ENCODE measurements at places on chromosomes 13 and 19. TPM values are rescaled to one million over a fixed set of nuclear protein-coding genes. Genes with fewer than 3 reads are reported as not detected.

GRCh38 chr19:37537391-37537947, 30.7 kb downstream of the ZNF793 start:
- DNase-seq = no peak

Gene PSG7
- total RNA-seq = not detected

Gene MYPOP
- total RNA-seq = 8.9 TPM

GRCh38 chr19:7515645-7516151, at the start of gene ZNF358:
Gene ZNF358 (plus strand): TSS chr19:7516103. CDS start chr19:7519243, 3,140 bp downstream.
- DNase-seq = peak; percentile 79

- DNase-seq = no peak
Measured at GRCh38 chr13:113990321-113990837, 16.5 kb upstream of the C13orf46 start.

DNA sequence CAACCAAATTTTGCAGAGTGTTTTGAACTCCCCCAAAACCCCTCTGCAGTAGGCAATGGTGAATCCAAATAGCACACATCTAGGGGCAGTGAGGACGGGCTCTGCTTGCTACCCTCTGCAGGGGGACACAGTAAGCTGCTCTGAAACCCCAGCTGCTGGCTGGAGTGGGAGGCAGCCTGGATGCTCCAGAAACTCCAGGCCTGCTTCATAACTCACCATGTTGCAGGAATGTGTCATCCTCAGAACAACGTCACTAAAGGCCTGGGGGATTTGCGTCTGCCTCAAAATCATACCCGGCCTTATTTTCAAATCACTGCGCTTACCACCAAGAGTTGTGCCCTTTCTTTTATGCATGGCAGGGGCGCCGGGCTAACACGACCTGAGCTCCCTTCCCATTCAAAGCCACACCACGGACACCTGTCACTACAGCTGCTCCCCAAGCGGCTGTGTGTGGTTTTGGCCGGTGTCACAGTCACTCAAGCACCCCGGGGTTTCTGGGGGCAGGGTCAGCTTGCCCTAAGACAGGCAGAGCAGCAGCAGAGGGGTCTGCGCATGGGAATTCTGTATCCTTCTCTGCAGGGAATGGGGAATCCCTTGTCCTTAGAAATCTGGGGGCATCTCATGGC, 93.9 kb downstream of the TSHZ3 start:
- no peak for DNase-seq

DNA sequence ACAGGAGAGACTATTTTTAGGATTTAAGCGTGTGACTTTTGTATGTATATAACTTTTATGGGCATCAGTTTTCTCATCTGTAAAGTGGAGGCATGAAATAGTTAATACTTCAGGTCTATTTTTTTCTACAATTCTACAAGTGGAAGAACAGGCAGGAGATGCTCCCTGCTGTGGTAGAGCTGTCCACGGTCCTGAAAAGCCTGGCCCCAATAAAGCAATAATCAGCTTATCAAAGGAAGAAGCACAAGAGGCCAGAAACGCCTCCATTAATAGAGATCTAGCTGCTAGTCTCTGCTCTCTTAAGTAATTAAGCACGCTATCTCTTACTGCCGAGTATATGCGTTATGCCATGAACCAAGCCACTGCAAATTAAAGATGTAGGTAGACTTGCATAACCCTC, 28.0 kb upstream of the WASF3 start:
- peak; percentile 46 for DNase-seq

GRCh38 chr19:6987850-6988249, 33.4 kb downstream of the MBD3L2B start:
- DNase-seq = no peak

Gene TSHZ3
- 1.3 TPM for total RNA-seq

DNA sequence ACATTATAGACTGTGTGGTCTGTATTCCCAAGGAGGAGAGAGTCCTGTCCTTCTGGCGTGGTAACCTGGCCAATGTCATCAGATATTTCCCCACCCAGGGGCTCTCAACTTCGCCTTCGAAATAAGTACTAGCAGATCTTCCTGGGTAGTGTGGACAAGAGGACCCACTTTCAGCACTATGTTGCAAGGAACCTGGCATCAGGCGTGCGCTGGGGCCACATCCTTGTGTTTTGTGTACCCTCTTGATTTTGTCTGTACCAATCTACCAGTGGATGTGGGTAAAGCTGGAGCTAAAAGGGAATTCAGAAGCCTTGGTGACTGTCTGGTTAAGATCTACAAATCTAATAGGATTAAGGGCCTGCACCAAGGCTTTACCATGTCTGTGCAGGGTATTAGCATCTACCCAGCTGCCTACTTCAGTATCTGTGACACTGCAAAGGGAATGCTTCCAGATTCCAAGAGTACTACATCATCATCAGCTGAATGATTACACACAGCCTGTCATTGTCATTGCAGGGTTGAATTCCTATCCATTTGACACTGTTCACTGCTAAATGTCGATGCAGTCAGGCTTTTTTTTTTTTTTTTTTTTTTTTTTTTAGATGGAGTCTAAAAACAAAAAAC, 148.0 kb downstream of the PRR20E start:
- DNase-seq = no peak

DNA sequence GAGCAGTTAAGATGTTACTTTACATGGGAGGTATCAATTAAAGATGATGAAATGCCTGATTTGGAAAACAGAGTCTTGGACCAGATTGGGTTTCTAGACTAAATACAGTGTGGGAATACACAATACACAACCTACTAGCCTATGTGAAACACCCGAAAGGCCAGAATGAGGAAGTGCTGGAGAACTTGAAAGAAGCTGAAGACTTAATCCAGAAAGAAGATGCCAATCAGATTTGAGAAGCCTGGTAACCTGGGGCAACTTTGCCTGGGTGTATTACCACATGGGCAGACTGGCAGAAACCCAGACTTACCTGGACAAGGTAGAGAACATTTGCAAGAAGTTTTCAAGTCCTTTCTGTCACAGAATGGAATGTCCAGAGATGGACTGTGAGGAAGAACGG, 43.2 kb downstream of the N4BP2L1 start:
- DNase-seq = no peak

GRCh38 chr13:59532405-59532804, 631.3 kb downstream of the DIAPH3 start:
- DNase-seq = no peak

- DNase-seq = no peak
Measured at GRCh38 chr13:108795841-108796240, 166.4 kb downstream of the MYO16 start.

GRCh38 chr13:29532821-29533220, 62.7 kb downstream of the SLC7A1 start:
- DNase-seq = no peak

GRCh38 chr13:82571653-82572052, 1310.6 kb downstream of the SLITRK1 start:
- no peak for DNase-seq

GRCh38 chr13:42967660-42968059, 24.4 kb downstream of the EPSTI1 start:
- DNase-seq = peak; percentile 64

Gene LGI4
- total RNA-seq = 10.2 TPM

GRCh38 chr13:19862481-19863313, 752 bp downstream of the ZMYM5 start:
- peak; percentile 51 for DNase-seq

- DNase-seq = no peak
Measured at GRCh38 chr13:71516521-71516920, 350.5 kb downstream of the DACH1 start.

- DNase-seq = no peak
Measured at GRCh38 chr19:47086280-47086679, 27.3 kb downstream of the ZC3H4 start.

Gene SMIM44
- total RNA-seq = 6.2 TPM

Gene CEACAM3
- total RNA-seq = 2.8 TPM

DNA sequence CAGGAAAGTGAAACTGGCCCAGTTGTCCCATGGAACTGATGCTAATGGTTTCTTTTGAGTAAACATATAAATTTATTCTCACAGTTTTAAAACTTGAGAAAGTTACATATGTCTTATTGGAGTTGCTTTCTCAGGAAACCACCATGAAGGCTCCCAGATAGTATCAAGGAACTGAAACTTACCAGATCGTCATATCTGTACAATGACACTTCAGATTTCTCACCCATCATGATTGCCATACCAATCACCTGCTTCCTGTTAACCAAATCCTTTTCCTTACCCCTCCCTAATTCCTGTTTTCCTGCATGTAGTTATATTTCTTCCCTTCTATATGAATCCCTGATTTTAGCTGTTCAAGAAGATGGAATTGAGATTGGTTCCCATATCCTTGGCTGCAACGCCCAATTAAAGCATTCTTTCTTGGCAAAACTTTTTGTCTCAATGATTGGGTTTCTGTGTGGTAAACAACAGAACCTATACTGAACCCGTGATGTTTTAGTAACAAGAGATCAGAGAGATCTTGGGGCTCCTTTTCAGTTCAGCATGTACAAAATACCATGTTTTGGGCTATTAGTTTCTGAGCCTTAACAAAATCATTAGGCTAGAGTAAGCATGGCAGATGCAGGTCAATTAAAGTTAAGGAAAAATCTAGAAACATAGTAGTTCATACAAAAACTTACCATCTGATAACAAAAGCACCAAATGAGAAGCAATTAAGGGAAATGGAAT, 781.3 kb upstream of the MIR17HG start:
- DNase-seq = no peak

DNA sequence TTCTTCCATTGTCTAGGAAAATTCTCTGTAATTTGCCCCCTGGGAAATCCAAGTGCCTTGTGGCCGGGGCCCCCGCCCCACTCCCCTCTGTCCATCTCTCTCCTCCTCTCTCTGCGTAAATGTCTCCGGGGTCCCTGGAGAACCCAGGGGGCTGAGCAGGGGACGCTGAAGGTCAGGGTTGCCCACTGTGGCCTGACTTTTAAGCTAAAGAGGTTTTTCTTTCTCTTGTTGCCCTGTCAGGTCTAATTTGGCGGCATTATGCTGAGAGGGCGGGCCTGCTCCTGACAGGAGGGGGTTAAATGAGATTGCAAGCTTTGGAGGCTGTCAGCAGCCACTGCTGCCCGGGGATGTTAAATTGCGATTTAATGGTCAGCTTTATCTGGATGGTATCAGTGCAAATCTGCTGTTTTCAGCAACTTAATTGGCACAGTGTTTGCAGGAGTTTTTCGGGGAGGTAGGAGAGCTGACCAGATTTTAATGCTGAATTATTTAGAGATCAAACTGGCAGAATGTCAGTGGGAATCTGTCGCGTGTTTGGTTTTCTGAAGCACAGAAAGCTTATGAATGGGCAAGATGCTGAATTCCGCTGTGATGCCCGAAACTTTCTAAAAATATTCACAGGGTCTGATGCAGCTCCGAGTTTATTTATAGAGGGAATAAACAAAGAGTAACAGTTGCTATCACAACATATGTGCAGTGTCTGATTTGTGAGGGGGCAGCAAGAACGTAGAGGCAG, 93.2 kb upstream of the SOX1 start:
- DNase-seq = no peak

GRCh38 chr13:45021250-45021649, 31.9 kb downstream of the GPALPP1 start:
- DNase-seq = no peak

DNA sequence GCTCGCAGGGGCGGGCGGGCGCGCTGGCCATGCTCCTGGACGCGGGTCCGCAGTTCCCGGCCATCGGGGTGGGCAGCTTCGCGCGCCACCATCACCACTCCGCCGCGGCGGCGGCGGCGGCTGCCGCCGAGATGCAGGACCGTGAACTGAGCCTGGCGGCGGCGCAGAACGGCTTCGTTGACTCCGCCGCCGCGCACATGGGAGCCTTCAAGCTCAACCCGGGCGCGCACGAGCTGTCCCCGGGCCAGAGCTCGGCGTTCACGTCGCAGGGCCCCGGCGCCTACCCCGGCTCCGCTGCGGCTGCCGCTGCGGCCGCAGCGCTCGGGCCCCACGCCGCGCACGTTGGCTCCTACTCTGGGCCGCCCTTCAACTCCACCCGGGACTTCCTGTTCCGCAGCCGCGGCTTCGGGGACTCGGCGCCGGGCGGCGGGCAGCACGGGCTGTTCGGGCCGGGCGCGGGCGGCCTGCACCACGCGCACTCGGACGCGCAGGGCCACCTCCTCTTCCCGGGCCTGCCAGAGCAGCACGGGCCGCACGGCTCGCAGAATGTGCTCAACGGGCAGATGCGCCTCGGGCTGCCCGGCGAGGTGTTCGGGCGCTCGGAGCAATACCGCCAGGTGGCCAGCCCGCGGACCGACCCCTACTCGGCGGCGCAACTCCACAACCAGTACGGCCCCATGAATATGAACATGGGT, 599 bp downstream of the ZIC2 start:
- no peak for DNase-seq

DNA sequence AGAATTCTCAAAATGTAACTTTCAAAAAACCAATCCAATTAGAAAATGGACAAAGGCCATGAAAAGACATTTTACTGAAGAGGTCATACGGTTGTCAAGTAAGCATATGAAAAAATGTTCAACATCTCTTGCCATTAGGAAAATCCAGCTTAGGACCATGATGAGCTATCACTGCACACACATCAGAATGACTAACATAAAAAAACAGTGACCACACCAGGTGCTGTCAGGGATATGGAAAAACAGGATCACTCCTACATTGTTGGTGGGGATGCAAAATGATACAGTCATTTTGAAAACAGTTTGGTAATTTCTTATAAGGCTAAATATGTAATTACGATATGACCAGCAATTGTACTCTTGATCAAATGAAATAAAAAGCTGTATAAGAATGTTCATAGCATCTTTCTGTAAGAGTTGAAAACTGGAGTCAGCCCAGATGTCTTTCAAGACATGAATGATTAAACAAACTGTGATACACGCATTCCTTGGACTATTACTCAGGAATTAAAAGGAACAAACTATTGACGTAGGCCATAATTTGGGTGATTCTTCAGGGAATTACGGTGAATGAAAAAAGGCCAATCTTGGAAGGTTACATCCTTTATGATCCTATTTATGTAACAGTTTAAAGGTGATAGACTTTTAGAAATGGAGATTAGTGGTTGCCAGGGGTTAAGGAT, 26.9 kb upstream of the RCBTB2 start:
- DNase-seq = no peak

DNA sequence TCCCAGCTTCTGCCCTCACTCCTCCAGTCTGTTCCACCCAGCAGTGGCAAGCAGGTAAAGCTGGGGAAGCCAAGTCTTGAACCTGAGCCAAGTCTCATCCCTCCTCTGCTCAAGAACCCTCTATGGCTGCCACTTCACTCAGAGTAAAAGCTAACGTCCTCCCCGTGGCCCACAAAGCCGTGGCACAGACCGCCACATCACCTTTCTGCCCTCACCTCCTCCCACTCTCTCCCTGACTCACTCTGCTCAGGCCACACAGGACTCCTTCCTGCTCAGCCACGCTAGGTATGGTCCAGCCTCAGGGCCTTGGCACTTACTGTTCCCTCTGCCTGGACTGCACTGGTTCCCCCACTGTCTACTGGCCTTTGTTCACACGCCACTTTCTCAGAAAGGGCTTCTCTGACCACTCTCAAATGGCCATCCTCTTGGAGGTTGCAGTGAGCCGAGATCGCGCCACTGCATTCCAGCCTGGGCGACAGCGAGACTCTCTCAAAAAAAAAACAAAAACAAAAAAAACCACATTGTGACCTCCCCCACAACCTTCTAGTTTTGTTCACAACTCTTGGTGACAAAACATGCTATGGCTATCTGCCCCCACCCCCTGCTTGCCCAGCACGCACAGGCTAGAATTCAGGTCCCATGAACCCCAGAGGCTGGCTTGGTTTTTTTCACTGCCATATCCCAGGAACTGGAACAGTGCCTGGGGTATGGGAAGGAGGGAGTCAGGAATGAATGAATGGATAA, 15.8 kb downstream of the NDUFB7 start:
- DNase-seq = no peak

Data from colonic mucosa (tissue), 4 donors.